Amniotic stem cell (primary cell): ENCODE measurements at places on chromosomes 5 and 9.
A peak's percentile ranks its signal among the peaks of the same experiment; 100 is the strongest.

- DNase-seq: no peak
Measured at GRCh38 chr5:58985759-58986158, 402.9 kb downstream of the RAB3C start.

DNA sequence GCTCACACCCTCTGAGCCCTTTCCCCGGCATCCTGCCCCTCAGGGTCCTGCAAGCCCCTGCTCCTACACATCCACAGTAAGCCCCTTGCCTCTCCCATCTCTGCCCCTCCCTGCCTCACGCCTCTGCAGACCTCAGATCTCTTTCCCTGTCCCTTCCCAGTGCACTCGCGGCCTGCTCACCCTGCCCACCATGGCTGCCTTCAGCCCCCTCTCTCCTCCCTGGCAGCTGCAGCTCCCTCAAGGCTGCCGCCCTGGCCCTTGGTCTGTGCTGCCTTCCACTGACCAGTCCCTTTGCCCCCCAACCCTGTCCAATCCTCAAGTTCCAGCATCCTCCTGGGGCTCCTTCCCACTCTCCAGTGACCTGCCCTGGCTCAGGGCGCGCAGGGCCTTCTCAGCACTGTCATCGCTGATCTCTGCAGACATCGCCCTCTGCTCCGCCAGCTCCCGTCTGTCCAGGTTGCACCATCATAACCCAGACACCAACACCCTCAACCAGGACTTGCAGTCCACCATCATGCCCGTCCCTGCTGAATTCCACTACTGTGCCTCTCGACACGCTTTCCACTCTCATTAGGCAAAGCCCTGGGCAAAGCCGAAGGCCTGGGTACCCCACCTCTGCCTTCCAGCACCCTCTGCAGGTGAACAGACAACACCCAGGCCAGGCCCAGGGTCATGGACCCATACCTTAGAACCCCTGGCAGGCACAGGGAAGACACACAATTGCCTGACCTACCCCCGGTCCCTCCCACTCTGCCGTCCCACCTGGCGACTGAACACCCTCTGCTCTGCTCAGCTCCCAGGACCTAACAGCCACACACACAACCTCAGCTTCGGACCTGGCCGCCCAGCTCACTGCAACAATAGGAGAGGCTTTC, 97.8 kb upstream of the RUFY1 start:
- no peak for DNase-seq

DNA sequence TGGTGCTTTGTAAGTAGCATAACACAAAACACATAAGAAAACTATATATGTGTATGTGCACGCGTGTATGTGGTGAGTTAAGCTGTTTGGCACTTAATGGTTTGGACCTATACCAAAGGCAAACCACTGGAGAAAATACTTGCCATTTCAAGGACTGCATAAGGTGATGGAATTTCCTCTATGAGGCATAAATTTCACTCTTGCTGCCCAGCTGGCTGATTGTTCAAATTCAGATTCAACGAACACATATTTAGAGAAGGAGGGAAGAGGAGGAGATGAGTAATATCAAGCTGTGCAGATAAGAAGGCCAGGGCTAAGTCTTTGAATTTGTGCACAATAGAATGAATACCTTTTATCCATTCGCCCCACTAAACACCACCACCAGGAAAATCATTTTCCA, 470.6 kb upstream of the MPDZ start:
- no peak for DNase-seq

- no peak for DNase-seq
Measured at GRCh38 chr5:133285583-133286021, 233.8 kb downstream of the HSPA4 start.

GRCh38 chr5:143434261-143435209, 31.0 kb upstream of the NR3C1 start:
- DNase-seq: no peak

GRCh38 chr5:151958111-151958510, 33.5 kb upstream of the GLRA1 start:
- DNase-seq: no peak

DNA sequence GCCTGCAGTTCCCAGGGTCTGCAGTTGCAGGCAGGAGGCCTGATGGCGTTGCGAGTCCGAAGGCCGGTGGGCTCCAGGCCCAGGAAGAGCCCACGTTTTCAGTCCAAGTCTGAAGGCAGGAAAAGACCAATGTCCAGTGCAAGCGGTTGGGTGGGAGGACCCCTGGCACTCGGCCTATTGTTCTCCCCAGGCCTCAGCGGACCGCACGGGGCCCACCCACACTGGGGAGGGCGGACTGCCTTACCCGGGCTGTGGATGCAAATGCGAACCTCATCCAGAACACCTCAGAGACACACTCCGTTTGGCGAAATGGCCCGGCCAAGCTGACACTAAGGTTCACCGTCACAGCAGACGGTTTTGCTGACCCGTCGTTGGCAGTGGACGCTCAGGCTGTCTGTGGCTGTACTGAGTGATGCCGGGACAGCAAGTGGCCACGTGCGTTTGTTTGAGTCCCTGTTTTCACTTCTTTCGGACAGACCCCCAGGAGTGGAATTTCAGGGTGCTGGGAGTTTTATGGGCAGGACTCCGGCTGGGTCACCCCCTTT, 10.2 kb upstream of the SEC16A start:
- no peak for DNase-seq

DNA sequence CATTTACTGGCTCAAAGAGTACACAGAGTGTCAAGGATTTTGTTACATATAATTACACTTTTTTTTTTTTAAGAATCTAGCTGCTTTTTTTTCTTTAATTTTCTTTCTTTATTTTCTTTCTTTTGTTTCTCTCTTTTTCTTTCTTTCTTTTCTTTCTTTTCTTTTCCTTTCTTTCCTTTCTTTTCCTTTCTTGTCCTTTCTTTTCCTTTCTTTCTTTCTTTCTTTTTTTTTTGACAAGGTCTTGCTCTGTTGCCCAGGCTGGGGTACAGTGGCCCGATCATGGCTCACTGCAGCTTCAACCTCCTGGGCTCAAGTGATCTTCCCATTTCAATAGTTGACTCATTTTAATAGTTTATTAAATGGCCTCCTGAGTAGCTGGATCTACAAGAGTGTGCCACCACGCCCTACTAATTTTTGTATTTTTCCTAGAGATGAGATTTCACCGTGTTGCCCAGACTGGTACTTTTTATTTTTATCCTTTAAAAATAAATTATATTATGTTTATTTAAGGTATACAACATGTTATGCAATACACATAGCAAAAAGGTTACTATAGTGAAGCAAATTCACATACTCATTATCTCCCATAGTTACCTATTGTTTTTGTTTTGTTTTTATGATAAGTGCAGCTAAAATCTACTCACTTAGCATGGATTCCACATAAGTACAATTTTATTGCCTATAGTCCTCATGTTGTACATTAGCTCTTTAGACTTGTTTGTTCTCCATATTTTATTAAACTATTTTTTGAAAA, 381.5 kb upstream of the KLF4 start:
- no peak for DNase-seq

DNA sequence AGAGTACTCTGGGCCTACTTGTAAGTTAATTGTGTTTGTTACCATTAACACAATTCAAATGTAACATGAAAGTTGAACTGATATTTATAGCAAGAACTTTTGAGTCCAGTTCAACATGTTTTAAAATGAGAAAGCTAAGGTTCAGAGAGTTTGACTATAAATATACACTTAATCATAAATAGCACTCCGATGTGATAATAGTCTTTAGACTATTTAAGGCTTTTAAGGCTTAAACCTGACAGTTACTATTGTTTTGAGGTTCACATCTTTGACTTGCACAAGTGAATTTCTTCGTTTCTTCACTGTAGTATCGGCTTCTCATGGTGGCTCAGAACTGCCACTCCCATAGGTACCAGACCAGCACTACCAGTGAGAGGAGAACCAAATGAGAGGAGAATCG, 42.4 kb downstream of the ZNF608 start:
- DNase-seq: no peak

GRCh38 chr9:88789785-88790184, 201.5 kb upstream of the S1PR3 start:
- no peak for DNase-seq

DNA sequence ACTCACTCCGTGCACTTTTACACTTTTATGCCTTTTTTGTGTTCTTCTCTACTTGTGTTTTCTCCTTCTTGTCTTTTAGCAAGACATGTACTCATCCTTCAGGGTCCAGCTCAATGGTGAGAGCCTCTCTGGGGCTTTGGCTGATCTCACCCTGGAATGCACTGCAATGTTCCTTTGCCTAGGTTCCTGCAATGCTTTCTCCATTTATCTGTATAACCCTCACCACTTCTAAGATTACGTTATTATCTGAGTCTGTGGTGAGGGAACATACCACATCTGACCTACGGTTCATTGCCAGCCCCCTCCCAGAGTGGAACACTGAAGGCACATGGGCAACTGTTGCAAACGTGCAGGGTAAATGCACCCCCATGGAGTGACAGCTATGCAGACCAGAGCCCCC, 47.3 kb downstream of the KCNIP1 start:
- DNase-seq: no peak

DNA sequence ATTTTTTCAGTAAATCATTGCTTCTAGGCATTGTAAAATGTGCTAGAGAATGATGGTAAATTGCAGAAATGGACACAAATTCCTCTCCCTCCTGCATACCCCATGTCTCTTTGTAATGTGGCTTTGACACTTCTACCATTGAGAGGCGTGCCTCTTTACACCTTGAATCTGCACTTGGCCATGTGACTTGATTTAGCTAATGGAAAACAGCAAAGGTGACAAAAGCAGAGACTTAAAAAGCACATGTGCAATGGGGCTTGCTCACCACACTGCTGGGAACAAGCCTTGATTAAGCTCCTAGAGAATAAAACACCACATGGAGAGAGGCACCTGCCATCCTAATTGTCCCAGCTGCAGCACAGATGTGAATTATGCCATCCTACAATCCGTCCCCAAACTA, 69.9 kb upstream of the NAA35 start:
- DNase-seq: no peak

DNA sequence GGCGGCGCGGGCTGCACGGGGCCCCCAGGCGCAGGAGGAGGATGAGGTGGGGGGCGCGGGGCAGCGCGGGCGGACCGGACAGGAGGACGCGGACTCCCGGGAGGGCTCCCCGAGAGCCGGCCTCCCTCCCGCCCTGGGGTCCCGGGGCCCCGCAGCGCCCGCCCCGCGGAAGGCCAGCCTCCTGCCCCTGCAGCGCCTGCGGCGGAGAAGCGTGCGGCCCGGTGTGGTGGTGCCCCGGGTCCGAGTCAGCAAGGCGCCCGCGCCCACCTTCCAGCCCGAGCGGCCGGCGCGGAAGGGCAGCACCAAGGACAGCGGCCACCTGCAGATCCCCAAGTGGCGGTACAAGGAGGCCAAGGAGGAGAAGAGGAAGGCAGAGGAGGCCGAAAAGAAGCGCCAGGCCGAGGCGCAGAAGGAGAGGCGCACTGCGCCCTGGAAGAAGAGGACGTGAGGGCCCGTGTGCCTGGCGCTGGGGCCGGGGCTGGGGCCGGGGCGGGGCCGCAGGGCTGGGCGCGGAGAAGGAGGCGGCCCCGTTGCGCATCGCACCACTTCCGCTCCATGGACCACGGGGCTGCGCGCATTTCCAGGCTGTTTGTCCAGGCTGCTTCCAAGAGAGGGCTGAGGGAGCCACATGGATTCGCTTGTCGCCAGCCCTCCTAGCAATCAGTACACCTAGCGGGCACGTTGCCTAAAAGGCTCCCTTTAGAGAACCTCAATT, 86.0 kb downstream of the ANKRD33B start:
- DNase-seq: no peak

DNA sequence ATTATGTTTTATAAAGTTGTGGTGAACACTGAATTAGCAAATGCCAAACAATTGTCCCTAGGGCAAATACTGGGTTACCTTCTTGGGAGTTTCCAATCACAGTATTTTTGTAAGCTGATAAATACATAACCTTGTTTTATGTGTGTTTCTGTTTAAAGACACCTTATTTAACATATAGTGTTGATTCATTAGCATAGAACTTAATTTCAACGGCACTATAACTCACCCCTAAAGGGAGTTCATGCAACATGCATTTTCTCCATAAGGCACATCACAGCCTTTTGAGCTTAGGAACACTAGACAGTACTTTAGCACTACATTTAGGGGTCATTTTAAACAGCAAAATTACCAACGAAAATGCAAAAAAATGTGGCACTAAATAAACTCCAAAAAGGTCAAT, 74.2 kb upstream of the TYRP1 start:
- DNase-seq: no peak

GRCh38 chr5:177133853-177134696, 502 bp downstream of the NSD1 start:
- DNase-seq: no peak

- no peak for DNase-seq
Measured at GRCh38 chr9:80646211-80646610, 1043.1 kb downstream of the TLE1 start.

- DNase-seq: no peak
Measured at GRCh38 chr5:135183464-135183863, 149.4 kb upstream of the PITX1 start.

- no peak for DNase-seq
Measured at GRCh38 chr9:131734781-131735180, 5.1 kb downstream of the RAPGEF1 start.

DNA sequence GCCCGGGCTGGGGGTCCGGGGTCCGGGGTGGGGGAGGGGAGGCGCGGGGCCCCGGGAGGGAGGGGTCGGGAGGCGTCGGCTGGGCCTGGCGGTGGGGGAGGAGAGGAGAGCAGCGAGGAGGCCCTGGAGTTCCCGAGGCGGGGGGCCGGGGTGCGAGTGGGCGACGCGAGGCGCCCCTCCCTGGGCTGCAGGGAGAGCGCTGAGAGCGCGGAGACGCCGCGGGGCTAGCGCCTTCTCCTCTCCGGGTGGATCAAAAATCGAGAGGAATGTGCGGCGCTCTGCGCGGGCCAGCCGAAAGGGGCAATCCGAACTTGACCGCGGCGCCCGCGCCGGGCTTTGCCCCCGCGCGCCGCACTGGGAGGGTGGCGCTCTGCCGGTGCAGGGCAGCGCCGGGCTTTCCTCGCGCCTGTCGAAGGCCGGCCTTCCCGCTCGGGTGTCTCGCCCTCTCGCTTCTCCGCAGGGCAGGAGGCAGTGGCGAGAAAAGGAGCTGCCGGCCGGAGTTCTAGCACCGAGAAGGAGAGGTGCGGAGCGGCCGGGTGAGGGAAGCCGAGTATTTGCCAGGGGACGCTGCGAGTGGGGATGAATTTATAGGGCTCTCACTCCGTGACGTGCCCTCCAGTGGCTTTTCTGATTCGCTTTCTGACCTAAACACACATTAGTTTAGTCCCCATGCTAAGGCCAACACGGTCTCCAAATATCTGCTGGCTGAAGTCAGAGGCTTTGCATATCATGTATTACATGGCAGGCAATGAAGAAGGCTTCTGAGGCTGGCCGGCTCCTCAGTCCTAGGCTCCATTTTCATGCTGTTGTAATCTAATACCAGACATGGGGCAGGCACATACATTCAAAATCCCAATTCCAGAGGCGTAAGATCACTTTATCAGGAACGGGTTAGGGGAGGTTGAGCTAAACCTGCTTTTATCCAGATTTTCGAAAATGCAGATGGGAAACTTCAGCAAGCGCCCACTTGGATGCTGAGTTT, 503 bp upstream of the GDNF start:
- DNase-seq: peak; percentile 60

GRCh38 chr5:82858151-82859025, 218.8 kb downstream of the TMEM167A start:
- no peak for DNase-seq

- no peak for DNase-seq
Measured at GRCh38 chr9:130144703-130145102, 27.5 kb upstream of the NCS1 start.

GRCh38 chr5:81180780-81181460, 52.2 kb upstream of the CKMT2 start:
- DNase-seq: no peak
